ENCODE measurements at places on chromosomes 11 and 22. TPM values are rescaled to one million over a fixed set of nuclear protein-coding genes. Genes with fewer than 3 reads are reported as not detected.
A peak's percentile ranks its signal among the peaks of the same experiment; 100 is the strongest.

Gene BEST1
- 7.0 TPM for polyA plus RNA-seq

- DNase-seq, result no peak
Measured at GRCh38 chr11:35236667-35237003, 97.7 kb downstream of the CD44 start.

Gene ADAMTS8
- polyA plus RNA-seq, result 5.1 TPM

DNA sequence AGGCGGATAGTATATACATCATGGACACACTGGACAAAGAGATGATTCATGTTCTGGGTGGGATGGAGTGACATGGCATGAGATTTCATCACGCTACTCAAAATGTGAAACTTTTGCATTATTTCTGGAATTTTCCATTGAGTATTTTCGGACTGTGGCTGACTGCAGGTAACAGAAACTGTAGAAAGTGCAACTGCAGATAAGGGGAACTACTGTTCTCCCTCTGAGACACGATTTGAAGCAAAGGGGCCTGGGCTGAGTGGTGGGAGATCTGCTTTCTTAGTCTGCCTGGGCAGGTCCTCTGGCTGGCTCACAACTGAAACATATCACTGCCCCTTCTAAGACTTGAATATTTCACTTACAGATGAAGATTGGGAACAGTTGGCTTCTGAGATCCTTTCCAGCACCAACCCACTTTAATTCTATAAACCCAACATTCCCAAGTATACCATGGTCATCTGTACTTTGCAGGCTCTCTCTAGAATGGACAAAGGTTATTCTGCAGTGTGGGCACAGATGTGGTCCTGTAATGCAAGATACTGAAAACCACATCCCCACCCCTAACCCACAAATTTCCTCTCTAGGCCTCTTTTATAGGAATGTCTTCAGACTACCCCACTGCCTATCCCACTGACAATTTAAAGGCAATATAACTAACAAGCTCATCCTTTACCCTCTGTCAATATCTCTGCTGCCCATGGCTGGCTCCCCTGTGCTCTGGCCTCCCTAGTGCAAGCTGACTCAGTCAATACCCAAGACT is 121.1 kb downstream of the KCNC1 start:
- DNase-seq, result no peak

DNA sequence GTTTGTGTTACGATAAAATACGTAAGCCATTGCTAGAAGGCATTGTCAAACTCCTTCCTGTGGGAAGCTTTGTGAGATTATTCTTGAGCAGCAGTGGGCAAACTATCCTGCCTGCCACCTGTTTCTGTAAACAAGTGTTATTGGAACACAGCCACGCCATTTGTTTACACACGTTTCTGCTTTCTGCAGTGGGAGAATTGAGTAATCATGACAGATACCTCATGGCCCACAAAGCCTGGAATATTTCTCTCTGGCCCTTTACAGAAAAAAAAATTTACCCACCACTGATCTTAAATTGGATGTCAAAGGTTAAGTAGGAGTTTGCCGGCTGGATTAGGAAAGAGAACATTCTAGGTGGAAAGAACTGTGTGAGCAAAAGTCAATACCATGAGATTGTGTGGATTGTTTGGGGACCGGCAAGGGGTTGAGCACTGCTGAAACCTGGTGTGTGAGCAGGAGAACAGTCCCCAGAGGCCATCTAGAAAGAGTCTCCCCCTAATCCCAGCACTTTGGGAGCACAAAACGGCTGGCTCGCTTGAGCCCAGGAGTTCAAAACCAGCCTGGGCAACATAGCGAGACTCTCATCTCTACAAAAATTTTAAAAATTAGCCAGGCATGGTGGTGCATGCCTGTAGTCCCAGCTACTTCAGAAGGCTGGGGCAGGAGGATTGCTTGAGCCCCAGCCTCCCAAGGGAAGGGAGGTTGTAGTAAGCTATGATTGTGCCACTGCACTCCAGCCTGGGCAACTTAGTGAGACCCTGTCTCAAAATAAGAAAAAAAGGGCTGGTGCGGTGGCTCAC is 6.0 kb upstream of the PLA2G6 start:
- no peak for DNase-seq

Gene SPTY2D1
- 20.1 TPM for polyA plus RNA-seq

Gene MFNG
- 21.3 TPM for polyA plus RNA-seq

GRCh38 chr11:46743693-46744339 is 24.8 kb downstream of the F2 start:
- no peak for DNase-seq

Gene MACROD1
- 24.2 TPM for polyA plus RNA-seq

GRCh38 chr11:16895306-16895705 is 118.9 kb downstream of the PLEKHA7 start:
- DNase-seq, result no peak

Gene OR2AT4
- polyA plus RNA-seq, result 0.06 TPM

DNA sequence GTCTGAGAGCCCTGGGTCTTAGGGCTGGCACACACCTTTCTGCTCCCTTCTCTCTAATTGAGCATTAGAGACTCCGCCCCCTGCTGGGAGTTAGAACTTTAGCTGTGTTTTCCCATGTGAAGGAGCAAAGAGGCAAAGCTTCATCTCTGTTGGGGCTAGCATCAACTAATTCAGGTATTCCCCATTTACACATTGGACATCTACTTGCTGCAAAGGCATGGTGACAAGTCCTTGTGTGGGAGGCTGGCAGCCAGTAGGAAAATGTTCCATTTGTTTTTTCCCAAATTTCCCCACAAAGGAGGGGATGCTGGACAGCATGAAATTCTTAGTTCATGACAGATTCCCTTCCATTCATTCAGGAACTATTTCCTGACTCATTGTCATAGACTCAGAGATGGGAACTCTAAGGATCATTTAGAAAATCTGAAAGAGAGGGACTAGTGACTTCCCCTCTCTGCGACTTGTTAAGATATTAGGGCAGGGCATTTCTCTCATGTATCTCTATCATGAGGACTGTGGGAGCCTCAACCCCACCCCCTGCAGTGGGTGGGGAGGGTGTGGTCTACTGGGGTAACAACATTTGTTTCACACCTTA is 3.6 kb downstream of the CD44 start:
- no peak for DNase-seq

DNA sequence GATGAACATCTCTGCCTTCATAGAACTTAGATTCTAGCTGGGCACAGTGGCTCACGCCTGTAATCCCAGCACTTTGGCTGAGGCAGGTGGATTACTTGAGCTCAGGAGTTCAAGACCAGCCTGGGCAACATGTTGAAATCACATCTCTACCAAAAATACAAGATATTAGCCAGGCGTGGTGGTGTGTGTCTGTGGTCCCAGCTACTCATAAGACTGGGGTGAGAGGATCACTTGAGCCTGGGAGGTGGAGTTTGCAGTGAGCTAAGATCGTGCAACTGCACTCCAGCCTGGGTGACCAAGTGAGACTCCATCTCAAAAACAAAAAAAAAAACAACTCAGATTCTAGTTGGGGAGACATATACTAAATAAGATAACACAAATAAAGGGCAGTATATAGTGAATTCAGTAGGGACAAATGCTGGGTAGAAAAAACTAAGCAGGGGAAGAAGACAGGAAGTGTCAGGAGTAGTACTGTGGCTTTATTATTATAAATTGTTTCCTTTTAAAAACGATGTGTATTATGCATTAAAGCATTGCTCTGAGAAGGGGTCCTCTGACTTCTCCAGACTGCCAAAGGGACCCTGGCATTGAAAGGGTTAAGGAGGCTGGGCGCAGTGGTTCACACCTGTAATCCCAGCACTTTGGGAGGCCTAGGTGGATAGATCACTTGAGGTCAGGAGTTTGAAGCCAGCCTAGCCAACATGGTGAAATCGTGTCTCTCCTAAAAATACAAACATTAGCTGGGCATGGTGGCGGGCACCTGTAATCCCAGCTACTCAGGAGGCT is 46.7 kb downstream of the PACS1 start:
- no peak for DNase-seq

GRCh38 chr11:8788616-8789015 is 106.0 kb downstream of the RPL27A start:
- no peak for DNase-seq

- no peak for DNase-seq
Measured at GRCh38 chr11:35127619-35128018, 11.4 kb upstream of the CD44 start.

DNA sequence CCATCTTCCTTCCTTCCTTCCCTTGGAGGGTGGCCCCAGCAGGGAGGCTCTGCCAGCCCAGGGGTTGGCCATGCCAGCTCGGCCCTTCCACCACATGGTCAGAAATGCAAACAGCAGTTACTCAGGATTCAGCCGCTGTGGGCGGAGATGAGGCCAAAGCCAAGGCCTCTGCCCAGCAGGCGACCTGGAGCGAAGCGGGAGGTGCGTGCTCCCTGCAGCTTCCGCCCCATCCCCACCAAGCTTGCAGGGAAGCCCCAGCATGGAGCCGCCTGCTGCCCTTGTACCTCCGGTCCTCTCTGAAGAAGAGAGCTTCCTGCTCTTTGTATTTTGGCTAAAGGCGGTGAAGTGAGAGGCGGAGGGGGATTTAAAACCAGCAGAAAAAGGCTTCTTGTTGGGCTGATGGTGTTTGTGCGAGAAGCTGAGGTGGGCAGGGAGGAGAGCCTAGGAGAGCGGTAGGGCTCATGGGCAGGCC is 50.4 kb downstream of the ANO1 start:
- DNase-seq, result peak; percentile 71

Gene TMEM86A
- polyA plus RNA-seq, result 4.1 TPM

DNA sequence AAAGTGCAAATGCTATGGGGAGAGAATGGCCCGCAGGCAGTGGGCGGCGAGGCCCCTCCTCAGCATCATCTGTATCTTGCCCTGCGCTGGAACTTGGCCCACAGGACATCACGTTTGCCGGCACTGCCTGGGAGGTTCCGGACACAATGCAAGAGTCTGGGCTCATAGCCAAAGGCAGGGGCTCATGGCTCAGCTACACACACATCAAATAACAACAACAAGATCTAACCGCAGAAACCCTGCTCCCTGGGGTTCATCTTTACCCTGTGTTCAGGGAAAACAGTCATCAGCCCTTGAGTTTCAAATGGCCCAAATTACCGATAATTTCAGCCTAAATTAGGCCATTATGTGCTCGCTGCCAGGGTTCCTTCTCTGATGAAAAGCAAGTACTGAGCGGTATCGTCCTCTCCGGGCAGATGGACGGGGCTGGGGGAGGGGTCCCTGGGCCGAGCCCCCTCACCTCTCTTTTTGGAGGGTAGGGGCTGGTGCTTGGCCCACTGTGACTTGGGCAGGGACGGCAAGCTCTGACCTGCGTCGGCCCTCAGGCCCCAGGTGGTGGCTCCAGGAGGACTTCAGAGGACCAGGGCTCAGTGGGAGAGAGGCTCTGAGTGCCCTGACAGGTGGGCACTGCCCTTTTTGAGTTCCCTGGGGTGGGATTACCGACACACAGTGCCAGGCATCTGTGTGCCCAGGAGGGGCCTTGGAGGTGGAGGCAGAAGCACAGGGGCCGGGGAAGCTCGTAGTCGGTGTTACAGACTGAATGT is 25.0 kb upstream of the GAL start:
- peak; percentile 57 for DNase-seq

DNA sequence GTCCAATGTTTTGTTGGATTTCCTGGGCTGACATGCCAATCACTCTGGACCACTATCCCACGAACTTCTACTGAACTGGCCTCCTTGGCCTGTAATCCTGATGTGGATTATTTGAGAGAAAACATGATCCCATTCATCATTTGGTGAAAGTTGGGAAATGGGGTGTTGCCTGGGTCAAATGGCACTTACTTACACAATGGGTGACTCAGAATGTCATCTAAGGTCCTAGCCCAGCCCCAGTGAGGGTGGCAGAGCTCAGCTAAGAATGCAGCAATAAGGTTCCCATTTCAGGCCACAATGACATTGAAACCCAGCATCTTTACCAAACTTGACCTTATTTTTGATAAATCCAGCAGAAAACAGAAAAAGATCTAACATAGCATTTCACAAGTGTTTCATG is 8.0 kb upstream of the DSCAML1 start:
- no peak for DNase-seq

Gene F2
- 0.42 TPM for polyA plus RNA-seq

Gene DNHD1
- polyA plus RNA-seq, result 14.3 TPM

DNA sequence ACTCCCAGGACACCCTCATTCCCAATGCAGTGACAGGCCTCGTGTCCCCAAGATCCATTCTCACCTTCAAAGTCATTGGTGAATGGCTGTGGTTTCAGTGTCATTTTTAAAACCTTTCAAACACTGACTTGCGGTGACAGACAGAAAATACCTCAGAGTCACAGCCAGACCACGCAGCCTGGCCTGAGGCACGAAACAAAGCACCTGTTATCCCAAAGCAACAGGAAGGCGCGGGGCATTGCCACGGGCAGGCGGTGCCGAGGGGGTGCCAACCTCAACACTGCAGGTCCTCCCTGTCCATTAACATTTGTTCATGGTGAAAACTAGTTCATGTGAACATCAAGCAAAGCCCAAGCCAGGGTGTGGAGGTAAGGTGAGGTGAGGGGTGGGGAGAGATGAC is 38.2 kb downstream of the RPUSD4 start:
- DNase-seq, result no peak

- DNase-seq, result no peak
Measured at GRCh38 chr22:45237065-45237990, 3.4 kb downstream of the KIAA0930 start.

Gene LAYN
- polyA plus RNA-seq, result 18.2 TPM
